ENCODE measurements at places on chromosomes 11 and 22.

- no peak for DNase-seq
These were observed 1297.5 kb downstream of the LRRC4C start for GRCh38 chr11:40161854-40162410.

DNA sequence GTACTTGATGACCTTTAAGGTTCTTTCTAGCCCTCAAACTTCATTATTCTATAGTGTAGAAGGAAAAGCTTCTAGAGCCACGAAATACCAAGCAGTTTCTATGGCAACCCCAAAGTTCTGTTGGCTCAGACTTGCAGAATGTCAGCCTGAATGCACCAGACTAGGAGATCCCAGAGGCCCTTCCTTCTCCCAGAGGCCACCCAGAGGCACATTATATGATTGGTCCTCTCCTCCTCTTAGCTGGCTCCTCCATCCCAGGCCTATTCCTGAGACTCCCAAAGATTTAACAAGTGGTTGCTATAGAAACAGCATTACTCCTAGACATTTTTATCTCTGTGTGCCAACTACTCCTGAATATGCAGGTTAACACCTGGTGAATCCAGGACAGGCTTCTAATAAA, 69.2 kb upstream of the CCDC90B start:
- no peak for DNase-seq

DNA sequence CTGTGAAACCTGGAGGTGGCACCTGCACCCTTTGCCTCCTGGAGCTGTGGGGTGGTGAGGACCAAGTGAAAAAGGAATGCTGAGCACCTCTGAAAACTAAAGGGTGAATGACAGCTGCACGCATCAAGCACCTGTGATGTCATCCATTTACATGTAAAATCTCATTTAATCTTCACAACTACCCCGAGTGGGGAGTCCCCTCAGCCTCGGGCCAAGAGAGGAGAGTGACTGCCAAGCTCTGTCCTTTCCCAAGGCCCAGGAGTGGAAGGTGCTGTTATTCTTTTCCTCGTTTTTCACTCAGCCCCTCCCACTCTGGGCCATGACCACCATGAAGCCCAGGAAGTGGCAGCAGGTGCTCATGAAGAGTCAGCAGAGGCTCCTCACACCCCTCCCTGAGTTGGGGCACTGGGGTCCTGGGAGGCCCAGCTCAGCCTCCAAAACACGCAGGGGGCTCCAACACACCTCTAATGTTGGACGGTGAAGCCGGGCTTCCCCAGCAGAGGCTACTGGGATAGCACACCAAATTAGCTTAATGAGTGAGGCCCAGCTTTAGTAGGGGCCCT, 35.7 kb downstream of the NECTIN1 start:
- no peak for DNase-seq

DNA sequence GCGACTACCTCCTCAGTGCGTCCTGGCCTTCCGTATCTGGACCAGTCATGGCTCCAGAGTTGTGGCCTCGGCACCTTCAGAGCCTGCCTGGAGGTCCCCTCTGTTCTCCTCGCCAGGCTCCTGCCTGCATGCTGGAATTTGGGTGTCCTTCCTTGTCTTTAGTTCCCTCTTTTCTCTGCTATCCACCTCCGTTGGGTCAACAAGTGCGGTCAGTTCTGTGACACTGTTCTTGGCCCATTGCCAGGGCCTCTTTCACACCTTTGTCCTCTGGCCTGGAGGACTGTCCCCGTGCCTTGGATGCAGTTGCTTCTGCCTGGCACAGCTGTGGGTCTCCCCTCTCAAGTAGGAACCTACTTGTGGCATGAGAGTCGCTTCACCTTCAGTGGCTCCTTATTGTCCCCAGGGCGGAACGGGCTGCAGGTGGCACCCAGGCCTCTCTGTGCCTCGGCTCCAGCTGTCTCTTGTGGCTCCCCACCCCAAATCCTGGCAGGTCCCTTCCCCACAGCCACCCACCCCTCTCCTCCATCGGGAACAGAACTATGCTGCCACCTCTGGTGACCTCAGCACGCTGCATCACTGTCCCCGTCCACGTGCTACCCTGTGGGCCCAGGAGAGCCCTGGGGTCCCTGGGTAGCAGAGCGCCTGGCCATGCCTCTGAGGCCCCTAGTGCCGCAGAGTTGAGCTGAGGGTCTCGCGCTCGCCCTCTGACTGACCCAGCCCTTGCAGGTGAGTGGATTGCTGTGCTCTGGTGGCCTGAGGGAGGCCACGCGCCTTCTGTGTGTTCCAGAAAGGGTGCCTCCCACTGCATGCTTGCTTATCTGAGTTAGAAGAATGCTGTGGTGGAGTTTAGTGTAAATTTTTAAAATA, 4.7 kb downstream of the DGCR8 start:
- no peak for DNase-seq

DNA sequence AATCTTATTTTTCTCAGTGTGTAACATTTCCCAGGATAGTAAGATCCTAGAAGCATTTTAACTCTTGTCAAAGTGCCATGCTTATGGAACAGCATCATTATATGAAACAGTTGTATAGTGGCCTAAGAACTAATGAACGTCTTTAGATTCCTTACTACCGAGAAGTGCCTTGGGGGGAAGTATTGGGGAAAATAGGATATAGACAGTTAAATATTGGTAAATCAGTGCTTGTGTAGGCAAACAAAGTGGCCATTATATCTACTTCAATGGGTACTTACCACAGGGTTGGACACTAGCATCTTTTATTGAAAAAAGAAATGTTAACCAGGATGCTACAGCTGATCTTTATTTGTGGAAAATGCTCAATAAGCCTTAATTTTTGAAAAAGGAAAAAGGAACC, 11.3 kb downstream of the FAR1 start:
- no peak for DNase-seq

GRCh38 chr11:2209900-2210321, 38.3 kb upstream of the TH start:
- DNase-seq = no peak

DNA sequence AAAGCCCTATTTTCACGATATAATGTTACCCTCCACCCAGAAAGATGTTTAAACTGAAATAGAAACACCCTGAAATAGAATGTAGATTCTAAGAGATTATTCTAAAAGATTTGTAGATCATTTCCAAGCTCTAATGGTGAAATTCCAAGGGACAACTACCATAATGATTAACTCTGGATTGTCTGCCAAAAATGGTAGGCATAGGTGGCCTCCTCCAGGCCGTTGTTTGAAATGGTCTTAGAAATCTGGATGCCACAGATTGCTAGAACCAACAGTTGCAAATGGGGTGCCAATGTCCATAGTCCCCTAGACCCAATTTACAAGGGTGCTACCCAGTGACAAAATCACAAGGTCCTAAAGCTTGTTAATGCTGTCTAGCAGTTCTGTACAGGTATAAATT, 6.7 kb upstream of the SLC6A5 start:
- DNase-seq = no peak

DNA sequence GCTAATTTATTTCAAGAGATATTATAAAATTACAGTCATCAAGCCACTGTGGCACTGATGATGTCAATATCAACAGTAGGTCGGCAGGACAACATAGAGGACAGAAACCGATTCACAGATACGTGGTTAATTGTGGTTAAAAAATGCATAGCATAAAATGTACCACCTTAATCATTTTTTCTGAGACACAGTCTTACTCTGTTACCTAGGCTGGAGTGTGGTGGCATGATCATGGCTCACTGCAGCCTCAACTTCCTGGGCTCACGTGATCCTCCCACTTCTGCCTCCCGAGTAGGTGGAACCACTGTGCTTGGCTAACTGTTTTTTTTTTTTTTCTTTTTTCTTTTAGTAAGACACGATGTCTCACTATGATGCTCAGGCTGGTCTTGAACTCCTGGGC, 21.0 kb upstream of the TOLLIP start:
- no peak for DNase-seq

DNA sequence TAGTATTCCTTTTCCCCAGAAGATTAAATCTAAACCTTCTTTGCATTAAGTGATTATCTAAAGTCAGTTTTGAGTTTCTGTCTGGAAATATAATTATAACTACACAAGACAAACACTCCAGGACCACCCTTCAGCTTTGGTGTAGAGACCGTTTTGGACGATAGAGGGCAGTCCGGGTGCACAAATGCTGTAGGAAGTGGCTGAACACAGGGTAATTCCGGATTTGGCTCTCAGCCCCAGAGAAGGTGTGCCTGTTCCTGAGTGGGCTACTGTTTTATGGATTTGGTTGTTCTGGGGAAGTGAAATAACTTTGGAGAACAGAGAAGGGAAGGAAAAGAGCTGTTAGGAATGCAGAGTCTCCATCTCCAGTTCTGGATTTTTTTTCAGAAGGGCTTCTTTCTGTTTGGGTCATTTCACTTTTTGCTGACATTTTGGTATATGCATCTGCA, 14.8 kb downstream of the EXT2 start:
- DNase-seq = no peak

GRCh38 chr11:76602431-76602861, 68.1 kb downstream of the LRRC32 start:
- DNase-seq = no peak

- no peak for DNase-seq
These were observed 633.6 kb downstream of the OPCML start for GRCh38 chr11:132898676-132899075.

DNA sequence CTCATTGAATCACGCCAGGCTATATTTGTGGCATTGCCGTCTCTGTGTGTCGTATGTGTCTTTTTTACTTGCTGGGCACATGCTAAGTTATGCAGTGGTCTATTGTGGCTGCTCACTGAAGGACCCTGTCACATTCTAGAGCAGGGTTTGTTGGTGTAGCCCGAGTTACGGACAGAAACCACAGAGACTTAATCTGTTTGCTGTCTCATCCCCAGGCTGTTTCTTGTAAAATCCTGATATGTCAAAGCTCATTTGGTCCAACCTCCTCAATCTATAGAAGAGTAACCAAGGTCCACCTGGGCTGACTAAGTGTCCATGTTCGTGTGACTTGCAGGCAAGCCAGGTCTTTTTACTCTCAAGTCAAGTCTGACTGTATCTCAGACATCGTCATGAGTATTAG, 5.0 kb downstream of the DPF2 start:
- no peak for DNase-seq

- DNase-seq = no peak
These were observed 16.9 kb upstream of the SIK2 start for GRCh38 chr11:111585371-111585770.

- no peak for DNase-seq
These were observed 29.8 kb upstream of the CCDC188 start for GRCh38 chr22:20180640-20181039.

DNA sequence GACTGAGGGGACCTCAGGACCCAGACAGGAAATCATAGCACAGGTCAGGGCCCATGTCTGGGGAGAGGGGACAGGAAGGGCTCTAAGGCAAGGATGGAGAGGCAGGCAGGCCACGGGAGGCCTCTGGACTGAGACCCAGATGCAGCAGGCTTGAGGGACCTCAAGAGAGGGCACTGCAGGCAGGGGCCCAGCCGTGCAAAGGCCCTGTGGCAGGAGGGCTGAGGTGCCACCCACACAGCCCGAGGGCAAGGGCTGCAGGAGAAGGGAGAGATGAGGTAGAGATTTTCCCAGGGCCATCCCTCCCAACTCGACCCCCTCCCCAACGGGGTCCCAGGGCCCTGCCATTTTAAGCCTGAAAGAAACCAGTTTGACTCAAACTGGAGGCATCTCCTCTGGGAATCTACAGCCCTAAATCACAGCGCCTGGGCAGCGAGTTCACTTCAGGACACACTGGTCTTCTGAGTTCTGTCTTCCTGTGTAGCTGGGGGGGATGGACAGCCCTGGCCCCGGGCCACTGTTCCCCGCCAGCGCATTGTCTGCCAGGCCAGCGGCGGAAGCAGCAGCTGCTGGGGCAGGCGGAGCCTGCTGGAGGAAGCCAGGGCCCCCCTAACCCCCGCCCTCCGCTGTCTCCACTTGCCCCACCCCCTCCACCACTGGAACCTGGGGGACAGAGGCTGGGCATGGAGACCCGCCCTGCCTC, 20.3 kb upstream of the WNT7B start:
- peak; percentile 83 for DNase-seq

- DNase-seq = peak; percentile 66
These were observed 10.2 kb downstream of the DKK3 start for GRCh38 chr11:11998091-11998781.

GRCh38 chr22:49892226-49892899, 25.9 kb downstream of the ALG12 start:
- no peak for DNase-seq

GRCh38 chr11:93017821-93018690, 48.6 kb downstream of the MTNR1B start:
- DNase-seq = no peak

DNA sequence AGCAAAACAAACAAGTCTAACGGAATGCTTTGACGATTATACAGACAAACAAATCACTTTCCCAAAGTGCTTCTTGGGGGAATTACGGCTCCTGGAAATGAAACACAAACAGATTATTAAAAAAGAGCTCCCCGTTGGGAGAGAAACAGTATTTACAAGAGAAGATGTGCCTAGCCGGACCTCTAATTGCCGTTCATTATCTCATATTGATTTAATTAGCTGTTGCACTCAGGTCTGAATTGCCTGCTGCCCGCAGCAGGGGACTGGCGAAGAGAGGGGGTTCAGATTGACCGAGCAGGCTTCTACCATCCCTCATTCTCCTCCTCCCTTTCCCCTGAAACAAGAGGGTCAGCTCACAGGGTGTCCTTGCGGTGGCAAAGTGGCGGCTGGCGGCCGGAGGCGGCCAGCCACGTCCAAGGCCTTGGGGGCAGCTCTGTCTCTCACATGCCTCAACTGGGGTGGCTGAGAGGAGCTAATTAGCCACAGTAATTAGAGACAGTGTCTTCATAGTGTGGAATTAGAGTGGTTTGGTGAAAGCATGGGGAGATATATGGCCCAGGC, 295.1 kb downstream of the MIAT start:
- DNase-seq = no peak

Measured in HFF-Myc (cell line).